RWPE2 (cell line): ENCODE measurements at places on chromosomes 3 and 15.
A peak's percentile ranks its signal among the peaks of the same experiment; 100 is the strongest.

DNA sequence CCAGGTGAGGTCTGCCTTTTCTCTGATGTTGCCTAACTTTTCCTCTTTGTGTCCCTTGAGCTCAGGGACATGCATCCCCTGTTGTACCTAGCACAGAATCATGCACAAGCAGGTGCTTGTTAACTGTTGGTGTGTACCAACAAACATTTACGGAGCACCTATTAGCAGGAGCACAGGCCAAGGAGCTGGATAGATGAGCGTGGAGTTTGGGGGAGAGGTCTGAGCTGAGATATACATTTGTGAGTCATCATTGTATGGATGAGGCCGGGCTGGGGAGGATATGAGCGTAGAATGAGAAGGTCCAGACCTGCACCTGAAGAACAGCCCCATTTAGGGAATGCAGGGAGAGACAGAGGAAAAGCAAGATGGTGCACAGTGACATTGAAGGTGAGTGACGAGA lies 53.4 kb downstream of the SMAD3 start:
- DNase-seq, result no peak

GRCh38 chr15:74176262-74177214 lies 3.0 kb downstream of the ISLR start:
- DNase-seq, result peak; percentile 69

DNA sequence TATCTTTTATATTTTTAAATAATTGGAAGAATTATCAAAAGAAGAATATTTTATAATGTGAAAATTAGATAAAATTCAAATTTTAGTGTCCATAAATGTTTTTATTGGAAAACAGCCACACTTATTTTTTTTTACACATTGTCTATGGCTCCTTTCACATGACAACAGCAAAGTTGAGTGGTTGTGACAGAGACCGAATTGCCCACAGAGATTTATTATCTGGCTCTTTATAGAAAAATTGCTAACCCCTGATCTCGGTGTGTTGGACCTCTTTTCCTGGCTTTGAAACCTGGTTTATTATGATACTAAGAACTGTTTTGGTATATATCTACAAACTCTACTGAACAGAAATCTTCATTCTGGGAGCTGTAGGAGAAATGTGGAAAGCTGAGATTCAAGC lies 269.1 kb upstream of the UMPS start:
- DNase-seq, result no peak

DNA sequence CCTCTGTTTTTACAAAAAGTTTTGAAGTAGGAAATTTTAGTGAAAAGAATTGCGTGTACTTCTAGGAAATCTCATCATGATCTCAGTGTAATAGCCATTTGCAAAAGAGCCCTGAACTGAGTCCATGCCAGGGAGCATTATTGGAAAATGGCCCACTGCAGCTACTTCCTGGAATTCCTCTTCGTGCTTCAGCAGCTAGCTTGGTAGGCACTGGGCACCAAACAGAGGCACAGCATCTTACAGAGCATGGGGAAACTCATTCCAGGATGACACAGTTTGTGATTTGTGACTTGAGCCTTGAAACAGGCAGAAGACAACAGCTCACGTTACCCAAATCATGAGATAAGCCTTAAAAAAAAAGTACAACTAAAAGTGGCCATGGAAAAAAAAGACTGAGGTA lies 179.1 kb downstream of the WDR72 start:
- no peak for DNase-seq

GRCh38 chr3:159266779-159267178 lies 464.9 kb downstream of the MFSD1 start:
- no peak for DNase-seq

GRCh38 chr3:121496786-121497185 lies 49.0 kb downstream of the POLQ start:
- no peak for DNase-seq

- DNase-seq, result no peak
Measured at GRCh38 chr3:52233968-52234367, 5.0 kb downstream of the TWF2 start.

DNA sequence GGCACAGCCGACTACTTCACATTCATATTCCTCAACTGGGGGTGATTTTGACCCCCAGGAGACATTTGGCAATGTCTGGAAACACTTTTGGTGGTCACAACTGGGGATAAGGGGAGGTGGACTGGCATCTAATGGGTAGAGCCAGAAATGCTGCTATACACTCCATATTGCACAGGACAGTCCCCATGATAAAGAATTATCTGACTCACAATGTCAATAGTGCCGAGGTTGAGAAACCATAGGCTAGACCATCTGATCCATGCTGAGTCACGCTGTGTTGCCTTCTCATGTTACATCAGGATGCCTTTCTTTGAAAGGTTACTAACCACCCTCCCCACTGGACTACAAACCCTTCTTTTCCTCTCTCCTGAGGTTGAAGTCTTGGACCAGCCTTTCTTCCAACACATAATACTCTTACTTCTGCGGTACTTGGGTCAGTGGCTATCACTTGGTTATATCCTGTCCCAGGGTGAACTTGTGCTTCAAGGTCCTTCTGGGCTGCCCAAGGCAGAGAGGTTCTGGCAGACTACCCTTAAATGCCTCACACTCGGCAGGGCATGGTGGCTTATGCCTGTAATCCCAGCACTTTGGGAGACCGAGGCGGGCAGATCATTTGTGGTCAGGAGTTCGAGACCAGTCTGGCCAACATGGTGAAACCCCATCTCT lies 68.8 kb downstream of the CTNNB1 start:
- peak; percentile 84 for DNase-seq

- DNase-seq, result no peak
Measured at GRCh38 chr3:192812743-192813383, 85.5 kb upstream of the FGF12 start.

DNA sequence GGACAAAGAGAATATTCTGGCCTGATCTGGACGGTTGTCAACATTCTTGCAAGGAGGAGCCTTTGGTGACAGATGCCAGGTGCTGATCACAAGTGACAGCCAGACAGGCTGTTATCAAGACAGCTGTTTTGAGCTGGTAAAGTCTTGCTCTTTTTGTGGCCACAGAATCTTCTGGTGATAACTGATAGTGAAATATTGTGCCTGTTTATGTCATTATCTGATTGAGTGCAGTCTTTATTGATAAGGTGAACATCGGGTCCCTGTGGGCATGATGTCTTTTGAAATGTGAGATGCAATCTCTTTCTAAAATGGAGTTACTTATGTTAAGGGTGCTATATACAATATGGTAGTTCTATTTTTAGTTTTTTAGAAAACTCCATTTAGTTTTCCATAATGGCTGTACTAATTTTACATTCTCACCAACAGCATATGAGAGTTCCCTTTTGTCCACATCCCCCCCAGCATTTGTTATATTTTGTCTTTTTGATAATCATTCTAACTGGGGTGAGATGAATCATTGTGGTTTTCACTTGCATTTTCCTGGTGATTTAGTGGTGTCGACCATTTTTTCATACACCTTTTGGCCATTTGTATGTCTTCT lies 10.7 kb downstream of the CEP63 start:
- no peak for DNase-seq

DNA sequence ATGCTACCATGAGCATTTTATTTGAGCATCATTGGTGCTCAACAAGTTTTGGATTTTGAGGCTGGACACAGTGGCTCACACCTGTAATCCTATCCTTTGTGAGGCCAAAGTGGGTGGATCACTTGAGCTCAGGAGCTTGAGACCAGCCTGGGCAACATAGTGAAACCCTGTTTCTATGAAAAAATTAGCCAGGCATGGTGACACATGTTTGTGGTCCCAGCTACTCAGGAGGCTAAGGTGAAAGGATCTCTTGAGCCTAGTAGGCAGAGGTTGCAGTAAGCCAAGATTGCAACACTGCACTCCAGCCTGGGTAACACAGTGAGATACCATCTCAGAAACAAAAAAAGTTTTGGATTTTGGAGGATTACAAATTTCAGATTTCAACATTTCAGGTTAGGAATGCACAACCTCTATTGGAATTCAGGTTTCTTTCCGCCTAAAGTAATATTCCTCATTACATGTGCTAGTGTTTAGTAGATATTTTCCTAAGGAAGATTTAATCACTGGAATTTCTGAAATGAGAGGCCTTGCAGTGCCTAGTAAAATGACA lies 27.6 kb downstream of the CNOT10 start:
- no peak for DNase-seq

- no peak for DNase-seq
Measured at GRCh38 chr3:119726909-119727308, 24.1 kb downstream of the CFAP91 start.

DNA sequence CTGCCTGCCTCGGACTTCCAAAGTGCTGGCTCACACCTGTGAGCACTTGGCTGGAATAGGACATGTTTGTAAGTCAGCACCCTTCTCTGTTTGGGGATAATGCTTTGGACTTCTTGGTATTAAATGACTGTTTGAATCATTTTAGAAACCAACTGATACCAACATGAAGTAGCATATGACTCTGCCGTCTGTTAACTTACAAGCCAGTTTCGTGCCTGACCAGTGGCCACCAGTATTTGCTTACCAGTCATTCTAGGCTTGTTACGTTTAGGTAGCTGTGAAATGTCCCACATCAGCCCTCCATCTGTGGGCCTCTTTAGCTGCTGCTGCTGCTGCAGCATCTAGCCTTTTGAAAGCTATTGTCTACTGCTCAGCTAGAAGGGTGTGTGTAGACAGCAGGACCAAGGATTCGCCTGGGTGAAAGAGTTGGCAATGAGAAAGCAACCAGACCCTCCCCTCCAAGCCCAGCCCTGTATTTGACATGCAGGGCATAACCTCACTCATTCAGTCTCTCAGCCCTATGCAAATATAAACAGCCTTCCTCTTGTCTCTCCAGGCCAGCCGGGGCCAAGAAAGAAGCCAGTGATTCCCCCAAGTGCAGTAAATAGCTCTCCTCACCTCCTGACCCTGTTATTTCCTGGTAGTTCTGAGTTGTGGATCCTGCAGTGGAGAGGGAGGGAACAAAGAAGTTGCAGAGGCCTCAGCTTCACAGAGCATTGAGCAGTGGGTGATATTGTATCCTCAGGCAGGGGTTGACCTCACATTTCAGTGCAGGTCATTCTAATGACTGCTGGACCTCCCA lies 51.0 kb downstream of the NKIRAS1 start:
- DNase-seq, result no peak

DNA sequence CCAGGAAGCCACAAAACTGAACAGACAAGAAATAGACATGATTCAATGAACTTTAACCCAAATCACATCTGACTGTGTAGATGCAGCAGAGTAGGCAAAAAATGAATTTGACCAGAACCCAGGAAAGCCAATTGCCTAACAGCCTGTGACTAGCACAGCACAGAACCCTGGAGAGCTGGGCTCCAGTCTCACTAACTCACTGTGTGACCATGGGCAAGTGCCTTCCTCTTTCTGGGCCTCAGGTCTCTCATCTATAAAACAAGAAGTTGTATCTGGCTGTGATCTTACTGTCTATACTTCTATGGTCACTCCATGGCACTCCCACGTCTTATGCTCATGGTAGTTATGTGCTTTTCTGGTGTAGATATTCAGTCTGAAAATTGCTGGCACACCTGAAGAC lies 48.1 kb upstream of the USP3 start:
- no peak for DNase-seq

DNA sequence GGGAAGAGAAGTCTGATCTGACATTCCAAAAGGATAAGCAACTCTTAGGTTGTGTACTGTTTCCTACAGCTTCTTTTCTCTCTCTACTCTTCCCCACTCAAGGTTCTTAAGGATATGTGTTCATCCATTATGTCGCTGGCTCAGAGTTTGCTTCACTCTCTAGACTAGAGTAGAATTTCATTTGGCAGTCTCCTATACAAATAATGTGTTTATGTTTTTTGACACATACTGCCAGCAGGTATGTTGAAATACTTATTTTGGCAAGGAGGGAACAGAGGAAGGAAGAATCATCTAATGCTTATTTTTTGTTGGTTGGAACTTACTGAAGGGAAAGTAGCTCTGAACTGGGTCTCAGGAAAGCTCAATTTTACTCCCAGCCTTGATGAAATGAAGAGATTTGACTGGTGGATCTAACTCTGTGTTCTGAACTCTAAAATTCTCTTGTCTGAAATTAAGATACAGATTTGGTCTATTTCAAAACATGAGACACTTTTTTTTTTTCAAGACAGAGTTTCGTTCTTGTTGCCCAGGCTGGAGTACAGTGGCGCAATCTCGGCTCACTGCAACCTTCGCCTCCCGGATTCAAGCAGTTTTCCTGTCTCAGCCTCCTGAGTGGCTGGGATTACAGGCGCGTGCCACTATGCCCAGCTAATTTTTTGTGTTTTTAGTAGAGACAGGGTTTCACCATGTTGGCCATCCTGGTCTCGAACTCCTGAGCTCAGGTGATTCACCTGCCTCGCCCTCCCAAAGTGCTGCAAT lies 7.6 kb upstream of the EMC3 start:
- DNase-seq, result no peak

DNA sequence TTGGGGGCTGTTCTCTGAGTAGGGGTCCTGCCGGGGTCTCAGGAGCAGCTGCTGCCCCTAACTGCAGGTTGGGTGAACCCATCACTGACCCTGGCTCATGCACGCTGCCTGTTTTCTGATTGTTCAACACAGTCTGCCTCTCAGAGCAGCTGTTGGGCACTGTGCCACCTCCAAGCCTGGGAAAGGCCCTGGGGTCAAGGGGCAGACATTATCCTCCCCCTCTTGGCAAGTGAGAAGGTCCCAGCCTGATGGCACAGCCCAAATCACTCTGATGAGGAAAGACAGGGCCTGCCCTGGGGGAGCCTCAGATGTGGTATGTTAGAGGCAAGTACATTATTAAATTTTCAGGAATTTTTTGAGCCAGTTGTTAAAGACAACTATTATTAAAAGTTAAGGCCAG lies 14.1 kb upstream of the GNAT1 start:
- DNase-seq, result no peak

GRCh38 chr15:76169018-76169417 lies 109.2 kb downstream of the TMEM266 start:
- no peak for DNase-seq

DNA sequence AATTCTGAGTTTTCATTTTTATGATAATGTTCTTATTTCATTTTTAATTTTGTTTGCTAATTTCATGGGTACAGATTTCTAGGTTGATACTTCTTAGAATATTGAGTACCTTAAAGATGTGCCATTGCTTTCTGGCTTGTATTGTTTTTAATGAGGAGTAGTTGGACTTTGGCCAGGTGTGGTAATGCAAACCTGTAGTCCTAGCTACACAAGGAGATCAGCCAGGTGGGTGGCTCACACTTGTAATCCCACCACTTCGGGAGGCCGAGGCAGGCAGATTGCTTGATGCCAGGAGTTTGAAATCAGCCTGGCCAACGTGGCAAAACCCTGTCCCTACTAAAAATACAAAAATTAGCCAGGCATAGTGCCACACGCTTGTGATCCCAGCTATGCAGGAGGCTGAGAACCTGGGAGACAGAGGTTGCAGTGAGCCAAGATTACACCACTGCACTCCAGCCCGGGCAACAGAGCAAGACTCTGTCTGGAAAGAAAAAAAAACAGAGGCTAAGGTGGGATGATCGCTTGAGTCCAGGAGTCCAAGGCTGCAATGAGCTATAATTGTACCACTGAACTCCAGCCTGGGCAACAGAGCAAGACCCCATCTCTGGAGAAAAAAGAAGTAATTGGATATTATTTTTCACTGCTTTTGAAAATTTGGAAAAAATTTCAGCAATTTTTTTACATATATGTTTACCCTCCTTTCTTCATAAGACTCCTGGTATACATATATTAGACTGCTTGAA lies 198.0 kb downstream of the ALCAM start:
- no peak for DNase-seq
